ENCODE measurements at places on chromosomes 16 and 17.

DNA sequence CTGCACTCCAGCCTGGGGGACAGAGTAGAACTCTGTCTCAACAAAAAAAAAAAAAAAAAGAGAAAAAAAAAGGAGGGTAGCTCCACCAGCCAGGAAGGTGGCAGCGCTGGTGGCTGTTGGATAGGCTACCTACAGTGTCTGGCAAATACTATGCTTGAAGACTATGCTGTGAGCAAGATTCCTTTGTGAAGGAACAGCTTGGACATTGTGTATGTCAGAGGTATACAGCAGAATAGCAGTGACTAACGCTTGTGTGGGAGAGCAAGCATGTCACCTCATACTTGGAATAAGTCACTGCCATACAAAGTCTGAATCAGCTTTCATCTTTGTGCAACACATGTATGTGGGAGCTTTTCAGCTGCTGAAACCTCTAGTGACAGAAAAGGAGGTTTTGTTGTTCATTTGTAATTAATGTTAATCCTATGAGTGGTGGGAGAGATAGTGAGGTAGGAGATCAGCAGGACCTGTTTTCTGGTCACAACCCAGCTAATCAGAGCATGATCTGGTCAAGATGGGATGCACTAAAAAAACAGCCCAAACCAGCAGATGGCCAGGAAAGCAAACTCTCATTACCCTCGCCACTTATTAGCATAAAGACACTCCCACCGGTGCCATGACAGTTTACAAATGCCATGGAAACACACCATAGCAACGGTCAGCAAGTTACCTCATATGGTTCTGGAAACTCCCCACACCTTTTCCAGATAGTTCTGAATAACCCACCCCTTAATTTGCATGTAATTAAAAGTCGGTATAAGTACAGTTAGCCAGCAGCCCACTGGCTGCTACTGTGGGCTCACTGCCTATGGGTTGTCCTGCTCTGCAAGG, 6.8 kb upstream of the ITGAD start:
- DNase-seq: no peak

DNA sequence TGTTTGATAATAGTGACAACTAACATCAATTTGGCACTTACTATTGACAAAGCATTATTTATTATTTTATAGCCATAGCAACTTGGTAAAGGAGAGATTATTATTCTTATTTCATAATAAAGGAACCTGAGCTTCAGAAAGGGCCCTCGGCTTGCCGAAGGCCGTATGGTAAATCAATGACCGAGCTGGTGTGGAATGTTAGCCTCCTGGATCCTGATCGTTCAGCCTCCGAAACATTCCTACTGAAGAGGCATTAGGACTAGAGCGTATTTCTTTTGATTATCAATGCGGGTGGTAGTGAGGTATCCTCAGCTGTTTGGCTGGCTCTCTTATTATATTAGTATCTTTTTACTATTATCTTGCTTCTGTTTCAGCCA, 199.3 kb upstream of the TBX2 start:
- no peak for DNase-seq

- no peak for DNase-seq
Measured at GRCh38 chr17:70520447-70520846, 351.1 kb downstream of the KCNJ2 start.

GRCh38 chr16:48121276-48121675, 34.5 kb downstream of the ABCC12 start:
- no peak for DNase-seq
